ENCODE measurements at places on chromosomes 5 and 9. TPM values are rescaled to one million over a fixed set of nuclear protein-coding genes. Genes with fewer than 3 reads are reported as not detected.

PCDHGA8 gene
- 0.56 TPM for polyA plus RNA-seq

FRRS1L gene
- 4.0 TPM for polyA plus RNA-seq

PCDH12 gene
- polyA plus RNA-seq, result 16.5 TPM

DMRT2 gene
- 3.5 TPM for polyA plus RNA-seq

SPINK4 gene
- not detected for polyA plus RNA-seq

ZNF462 gene
- polyA plus RNA-seq, result 13.7 TPM

WNT8A gene
- 0.14 TPM for polyA plus RNA-seq

DNA sequence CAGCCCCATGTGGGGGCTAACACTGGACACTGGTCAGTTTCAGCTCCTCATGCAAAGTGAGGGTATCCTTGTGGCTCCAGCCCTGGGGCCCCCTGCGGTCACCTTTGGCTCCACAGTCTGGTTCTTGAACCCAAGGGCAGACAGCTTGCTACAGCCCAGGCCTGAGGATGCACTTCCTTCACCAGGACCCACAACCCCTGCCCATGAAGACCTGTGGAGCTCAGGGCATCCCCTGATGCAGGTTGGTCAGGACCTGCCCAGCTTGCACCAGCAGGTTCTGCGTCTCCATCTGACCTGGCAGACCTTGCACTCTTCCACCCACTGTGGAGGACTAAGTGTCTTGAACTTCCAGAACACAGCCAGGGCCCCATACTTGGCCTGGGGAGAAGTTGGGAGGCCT is 3.7 kb upstream of the MRNIP start:
- DNase-seq, result no peak

- no peak for DNase-seq
Observed at GRCh38 chr5:60257596-60258271, 364.2 kb upstream of the PDE4D start.

GRCh38 chr9:105330755-105331154 is 86.3 kb downstream of the SLC44A1 start:
- DNase-seq, result no peak

GRCh38 chr5:8844847-8845246 is 701.0 kb downstream of the SEMA5A start:
- DNase-seq, result no peak

- DNase-seq, result no peak
Observed at GRCh38 chr9:127566351-127567001, 45.6 kb upstream of the STXBP1 start.

- DNase-seq, result peak; percentile 86
Observed at GRCh38 chr9:89000973-89001916, 10.0 kb downstream of the S1PR3 start.

- DNase-seq, result no peak
Observed at GRCh38 chr5:75823811-75824210, 106.6 kb upstream of the POC5 start.
